Brain (organoid and tissue), 16 donors: ENCODE measurements at places on chromosomes 6 and 20. TPM values are rescaled to one million over a fixed set of nuclear protein-coding genes. Genes with fewer than 3 reads are reported as not detected.

Gene GLP1R
- 12.7 TPM for polyA plus RNA-seq

DNA sequence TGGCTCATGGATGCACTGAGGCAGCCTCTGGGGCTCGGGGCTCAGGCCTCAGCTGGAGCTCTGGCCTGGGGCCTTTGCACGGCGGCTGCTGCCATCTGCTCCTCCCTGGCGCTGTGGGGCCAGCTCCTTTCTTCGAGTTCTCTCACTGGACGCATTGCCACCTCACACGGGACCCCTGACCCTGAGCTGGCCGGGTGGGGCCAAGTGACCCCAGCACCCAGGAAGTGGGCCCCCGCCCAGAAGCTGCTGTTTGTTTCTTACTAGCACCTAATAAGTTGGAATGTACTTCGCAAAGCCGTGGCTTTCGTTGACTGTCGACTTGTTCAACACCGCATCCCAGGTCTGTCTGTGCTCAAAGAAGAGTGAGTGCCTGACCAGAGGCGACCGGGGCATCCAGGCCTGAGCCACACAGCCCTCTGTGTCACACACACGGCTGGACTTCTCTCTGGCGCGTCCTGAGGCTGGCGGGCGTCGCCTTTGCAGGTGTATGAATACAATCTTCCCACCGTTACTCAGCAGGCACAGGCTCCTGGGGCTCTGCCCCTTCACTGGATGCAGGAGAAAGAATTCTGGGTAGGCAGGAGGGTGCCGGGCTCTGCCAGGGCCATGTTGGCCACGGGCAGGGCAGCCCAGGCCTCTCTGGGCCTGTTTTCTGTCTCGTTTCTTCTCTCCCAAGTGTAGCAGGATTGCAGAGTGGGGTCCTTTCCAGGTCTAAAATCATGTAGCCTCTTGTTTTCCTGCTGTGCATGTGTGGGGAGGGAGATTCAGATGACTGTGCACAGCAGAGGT lies 112.9 kb downstream of the DLL1 start:
- DNase-seq, result no peak

GRCh38 chr6:159178847-159179246 lies 9.6 kb downstream of the FNDC1 start:
- DNase-seq, result no peak

- peak; percentile 57 for DNase-seq
Observed at GRCh38 chr6:126110512-126111270, 124.4 kb downstream of the TRMT11 start.

- no peak for DNase-seq
Observed at GRCh38 chr6:27706431-27706830, 205.8 kb downstream of the OR2B2 start.

Gene PSORS1C1
- polyA plus RNA-seq, result not detected

DNA sequence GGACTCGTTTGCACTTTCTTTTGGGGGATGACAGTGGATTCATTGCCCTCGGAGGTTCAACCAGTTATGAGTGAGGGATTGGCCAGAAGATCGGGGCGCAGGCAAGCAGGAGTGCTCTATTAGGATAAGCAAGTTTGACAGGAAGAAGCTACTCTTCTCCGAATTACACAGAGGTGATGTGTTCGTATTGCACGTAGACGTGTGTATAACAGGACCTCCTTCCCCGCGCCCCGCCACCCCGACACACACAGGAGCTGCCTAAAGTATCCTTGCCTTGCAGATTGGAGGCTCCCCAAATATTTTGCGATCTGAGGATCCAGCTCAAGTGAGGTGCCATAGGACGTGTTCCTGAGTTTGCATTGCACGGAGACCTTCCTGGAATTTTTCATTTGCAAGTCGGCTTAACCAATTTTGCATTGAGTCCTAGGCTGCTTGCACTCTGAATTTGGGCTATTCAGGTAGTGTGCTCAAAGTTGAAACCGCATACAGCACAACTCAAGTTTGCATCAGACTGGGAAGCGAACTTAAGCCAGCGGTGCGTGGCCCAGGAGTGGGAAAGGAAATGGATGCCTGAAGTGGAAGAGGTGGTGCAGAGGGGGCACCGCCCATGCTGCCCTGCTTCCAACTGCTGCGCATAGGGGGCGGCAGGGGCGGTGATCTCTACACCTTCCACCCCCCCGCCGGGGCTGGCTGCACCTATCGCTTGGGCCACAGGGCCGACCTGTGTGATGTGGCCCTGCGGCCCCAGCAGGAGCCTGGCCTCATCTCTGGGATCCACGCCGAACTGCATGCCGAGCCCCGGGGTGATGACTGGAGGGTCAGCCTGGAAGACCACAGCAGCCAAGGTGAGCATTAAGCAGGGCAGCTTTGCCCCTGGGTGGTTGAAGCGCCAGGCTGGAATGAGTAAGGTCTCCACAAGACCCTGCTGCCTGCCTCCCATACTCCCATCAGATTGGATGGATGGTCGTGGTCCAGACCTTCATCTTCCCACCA lies 770 bp downstream of the TCF19 start:
- DNase-seq, result no peak
